ENCODE measurements at places on chromosomes 7 and 10.

- DNase-seq = no peak
Measured at GRCh38 chr7:35694161-35694783, 663 bp downstream of the HERPUD2 start.

DNA sequence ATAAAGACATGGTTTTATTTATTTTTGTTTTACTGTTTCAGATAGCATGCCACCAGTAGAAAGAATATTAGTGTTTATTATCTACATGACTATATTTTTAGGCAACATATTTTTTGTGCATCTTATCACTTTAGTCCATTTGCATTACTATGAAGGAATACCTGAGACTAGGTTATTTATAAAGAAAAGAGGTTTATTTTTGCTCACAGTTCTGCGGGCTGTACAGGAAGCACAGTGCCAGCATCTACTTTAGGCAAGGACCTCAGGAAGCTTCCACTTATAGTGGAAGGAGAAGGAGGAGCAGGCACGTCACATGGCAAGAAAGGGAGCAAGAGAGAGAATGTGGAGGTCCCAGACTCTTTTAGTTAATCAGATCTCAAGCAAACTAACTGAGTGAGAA, 5.7 kb downstream of the CAV2 start:
- DNase-seq = no peak

- DNase-seq = no peak
Measured at GRCh38 chr10:126476246-126476645, 88.0 kb upstream of the ADAM12 start.

GRCh38 chr10:11647676-11648075, 36.2 kb upstream of the USP6NL start:
- no peak for DNase-seq

GRCh38 chr7:35647171-35647574, 47.8 kb downstream of the HERPUD2 start:
- DNase-seq = no peak

- no peak for DNase-seq
Measured at GRCh38 chr7:131826960-131827359, 270.5 kb upstream of the PODXL start.

GRCh38 chr7:138854115-138854645, 56.2 kb upstream of the ATP6V0A4 start:
- no peak for DNase-seq
